ENCODE measurements at places on chromosomes 2 and 18.

DNA sequence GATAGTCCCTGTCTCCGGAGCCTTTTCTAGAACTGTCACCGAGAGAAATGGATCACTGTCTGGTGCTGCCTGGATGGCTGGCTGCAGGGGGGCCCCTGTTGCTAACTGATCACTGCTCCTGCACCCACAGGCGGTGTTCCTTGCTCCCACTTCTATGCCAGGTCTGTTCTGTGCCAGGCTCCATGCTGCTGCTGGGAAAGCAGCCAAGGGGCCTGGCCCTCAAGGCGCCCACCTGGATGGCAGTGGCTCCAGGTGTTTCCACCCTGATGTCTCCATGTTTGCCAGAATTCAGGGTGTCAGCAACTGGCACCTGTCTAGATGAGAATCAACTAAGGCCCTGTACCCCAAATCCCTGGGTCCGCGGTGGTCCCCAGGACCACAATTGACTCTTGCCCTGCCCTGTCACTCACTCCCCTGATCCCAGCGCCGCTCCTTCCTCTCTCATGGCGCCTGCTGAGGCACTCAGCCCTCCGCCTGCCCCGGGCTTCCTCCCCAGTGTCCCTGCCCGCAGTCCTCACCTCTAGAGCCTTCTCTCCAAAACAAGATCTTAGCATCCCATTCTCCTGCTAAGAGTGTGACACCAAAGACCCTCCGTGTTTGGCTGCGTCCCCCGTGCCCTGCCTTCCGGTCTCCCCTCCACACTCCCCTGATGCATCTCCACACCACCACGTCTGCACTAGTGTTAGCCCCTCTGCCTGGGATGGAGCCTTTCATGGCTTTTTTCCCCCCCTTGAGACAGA lies 72.5 kb upstream of the OTOF start:
- peak; percentile 91 for DNase-seq

DNA sequence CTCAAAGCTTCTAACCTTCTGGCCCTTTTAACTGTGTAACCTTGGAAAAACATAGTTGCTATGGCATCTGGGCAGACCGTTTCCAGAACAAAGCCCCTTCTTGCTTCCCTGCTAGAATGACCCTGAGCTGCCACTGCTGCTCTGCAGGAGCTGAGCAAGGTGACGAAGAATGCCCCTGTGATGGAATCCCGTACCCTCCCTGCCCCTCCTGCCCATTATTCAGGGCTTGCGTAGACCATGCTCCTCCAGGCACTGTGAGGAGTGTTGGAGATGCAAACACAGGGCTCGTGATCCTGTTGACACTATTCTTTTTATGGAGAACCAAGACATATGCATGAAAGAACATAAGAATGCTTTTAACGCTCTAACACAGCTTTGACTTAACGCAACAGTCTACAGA lies 191.1 kb downstream of the CDH2 start:
- no peak for DNase-seq

DNA sequence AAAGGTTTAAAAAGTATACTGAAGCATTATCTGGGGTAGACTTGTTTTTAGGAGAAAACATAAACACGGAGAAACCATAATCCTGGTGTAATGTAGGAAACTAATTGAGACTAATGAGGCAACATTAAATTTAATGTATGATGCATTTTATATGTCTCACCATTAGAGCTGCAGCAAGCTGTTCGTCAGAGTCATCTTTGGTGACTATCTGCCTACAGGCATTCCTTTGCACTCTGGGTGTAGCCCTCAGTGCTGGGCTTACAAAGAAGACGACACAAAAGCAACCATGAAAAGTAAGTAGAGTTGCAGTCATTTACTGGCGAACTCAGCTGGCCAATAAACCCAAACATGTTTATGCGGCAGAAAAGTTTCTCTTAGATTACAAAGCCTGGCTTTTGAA lies 415.3 kb upstream of the ZEB2 start:
- DNase-seq = no peak

- DNase-seq = no peak
Observed at GRCh38 chr18:32529722-32530420, 59.2 kb upstream of the GAREM1 start.

GRCh38 chr2:48248251-48248933 lies 281.6 kb upstream of the STON1 start:
- DNase-seq = peak; percentile 15

DNA sequence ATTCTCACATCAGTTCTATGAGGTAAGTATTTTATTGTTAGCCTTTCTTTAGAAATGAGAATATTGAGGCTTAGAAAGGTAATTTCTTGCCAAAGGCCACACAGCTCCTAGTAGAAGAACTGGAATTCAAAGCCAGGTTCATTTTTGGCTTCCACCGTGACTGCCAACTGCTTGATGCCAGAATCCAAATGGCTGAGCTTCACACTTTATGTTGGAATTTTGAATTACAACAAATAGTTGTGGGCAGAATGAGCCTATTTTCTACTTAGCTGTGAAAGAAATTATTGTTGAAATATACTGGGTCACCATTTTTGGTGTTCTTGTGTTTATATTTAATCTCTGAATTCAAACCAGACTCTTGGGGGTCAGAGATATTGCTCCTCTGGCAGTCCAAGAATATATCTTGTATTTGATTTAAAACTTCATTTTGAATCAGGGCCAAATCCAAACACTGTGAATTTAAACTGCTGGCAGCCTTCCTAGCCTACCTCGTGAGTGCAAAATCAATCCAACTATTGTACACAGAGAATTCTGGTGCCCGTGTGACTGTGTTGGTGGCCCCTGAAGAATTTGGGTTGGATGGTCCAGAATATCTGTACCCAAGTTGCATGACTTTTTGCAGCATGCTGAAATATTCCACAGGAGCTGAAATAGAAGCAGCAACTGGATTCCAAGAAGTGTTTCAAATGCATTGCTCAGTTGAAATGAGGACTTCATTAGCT lies 35.6 kb upstream of the LPIN1 start:
- peak; percentile 6 for DNase-seq

GRCh38 chr18:58997811-58998337 lies 133.2 kb downstream of the ZNF532 start:
- no peak for DNase-seq

GRCh38 chr2:31579996-31580320 lies 780 bp downstream of the SRD5A2 start:
- no peak for DNase-seq

- DNase-seq = no peak
Observed at GRCh38 chr2:40642237-40642636, 190.3 kb upstream of the SLC8A1 start.

DNA sequence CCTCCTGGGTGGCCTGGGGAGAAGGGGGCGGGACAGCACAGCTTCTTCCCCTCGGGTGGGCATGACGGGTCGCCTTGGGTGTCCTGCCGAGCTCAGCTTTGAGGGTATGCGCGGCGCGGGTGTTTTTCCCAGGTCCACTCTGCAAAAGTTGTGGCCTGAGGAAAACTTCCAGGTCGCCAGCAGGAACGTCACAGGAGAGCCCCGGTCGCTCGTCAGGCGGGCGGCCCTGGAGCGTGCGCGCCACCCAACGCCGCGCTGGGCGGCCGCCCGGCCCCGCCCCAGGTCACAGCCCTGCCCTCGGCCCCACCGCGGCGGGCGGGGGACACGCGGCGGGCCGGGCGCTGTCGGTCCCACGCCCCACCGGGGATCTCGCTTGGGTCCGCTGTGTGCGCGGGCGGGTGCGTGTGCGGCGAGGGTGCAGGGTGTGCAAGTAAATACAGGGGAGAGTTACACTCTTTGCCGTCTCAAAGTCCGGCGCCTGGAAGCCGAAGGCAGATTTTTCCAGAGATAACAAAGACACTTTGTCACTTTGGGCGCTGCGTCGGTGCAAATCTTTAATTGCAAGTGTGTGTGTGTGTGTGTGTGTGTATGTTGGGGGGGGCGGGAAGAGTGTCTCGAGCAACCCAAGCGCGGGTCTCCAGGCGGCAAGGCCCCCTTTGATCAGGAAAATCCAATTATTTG lies 616 bp upstream of the SP5 start:
- no peak for DNase-seq

DNA sequence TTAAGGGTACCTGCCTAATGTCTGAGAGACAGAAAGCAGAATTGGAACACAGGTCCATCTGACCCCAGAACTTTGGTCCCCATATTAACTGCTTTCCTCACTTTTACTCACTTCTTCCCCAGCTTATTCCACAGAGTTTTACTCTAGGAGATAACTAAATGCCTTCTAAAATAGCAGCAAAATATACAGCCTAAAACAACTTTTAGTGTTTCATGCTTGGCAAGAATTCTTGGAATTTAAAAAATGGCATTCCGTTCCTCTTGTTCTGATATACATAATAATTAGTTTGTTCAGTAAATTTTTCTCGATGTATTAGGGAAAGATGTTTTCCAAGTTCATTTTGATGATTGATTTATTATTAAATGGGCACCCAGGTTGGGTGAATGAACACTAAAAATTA lies 151.9 kb downstream of the FHOD3 start:
- DNase-seq = no peak

- DNase-seq = no peak
Observed at GRCh38 chr2:149422337-149422990, 92.1 kb downstream of the LYPD6 start.

GRCh38 chr2:204475399-204475798 lies 69.9 kb upstream of the PARD3B start:
- DNase-seq = no peak
